NCI-H510A (cell line): ENCODE measurements at places on chromosomes 6 and 20.
A peak's percentile ranks its signal among the peaks of the same experiment; 100 is the strongest.

DNA sequence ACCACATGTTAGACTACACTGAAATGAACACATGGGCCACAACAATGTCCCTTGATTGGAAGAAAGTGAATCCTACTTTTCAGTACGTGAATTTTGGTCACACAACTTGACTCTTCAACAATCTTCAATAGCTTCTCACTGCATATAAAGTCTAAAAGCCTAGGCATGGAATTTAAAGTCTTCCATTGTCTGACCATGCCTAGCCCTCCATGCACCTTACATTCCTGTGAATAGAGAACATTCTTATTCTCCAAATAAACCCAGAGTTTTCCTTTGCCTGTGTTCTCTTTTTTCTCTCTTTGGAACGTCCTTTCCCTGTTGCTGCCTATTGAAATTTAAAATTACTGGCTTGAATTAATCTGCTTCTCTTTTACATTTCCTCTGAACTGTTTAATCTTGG lies 207.5 kb downstream of the ASCC3 start:
- DNase-seq = no peak

GRCh38 chr6:29927275-29927569 lies 15.1 kb upstream of the HLA-A start:
- DNase-seq = no peak

GRCh38 chr6:34679552-34680253 lies 16.9 kb downstream of the ILRUN start:
- DNase-seq = no peak

GRCh38 chr6:65091561-65091960 lies 615.5 kb downstream of the EYS start:
- no peak for DNase-seq

GRCh38 chr6:143197377-143197776 lies 136.7 kb downstream of the AIG1 start:
- no peak for DNase-seq

DNA sequence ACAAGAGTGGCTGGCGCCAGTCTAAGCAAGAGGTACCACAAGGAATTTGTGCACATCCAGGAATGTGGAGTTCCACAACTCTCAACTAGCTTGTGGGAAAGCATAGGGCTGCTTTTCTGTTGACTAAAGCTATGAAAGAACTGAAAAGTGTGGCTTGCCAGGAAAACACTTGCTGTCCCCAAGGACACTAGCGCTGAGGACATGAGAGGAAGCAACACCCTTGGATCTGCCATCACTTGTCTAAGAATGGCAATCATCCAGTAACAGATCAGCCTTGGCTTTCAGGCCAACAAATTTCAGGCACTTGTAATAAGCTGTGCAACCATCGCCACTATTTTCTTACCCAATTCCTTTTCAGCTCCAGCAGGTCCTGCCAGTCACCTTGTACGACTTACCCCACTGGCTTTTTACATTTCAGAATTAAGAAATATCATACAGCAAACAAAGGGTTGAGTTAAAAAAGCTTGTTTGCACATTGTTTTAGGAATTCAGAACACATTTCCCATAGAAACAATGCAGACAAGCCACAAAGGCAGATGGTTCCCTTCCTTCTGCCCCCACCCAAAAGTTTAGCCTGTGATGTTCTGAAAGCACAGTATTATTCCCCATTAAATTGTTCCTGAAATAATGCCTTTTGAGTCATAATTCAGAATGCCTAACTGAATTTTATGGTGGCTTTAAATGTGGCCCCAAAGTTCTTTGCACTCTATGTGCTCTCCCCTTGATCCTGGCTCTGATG lies 57.9 kb upstream of the SSTR4 start:
- DNase-seq = no peak

- peak; percentile 7 for DNase-seq
Measured at GRCh38 chr6:4008324-4009047, 70.5 kb downstream of the FAM217A start.

GRCh38 chr20:33843854-33844253 lies 32.7 kb downstream of the CHMP4B start:
- DNase-seq = no peak

GRCh38 chr6:149055195-149055899 lies 262.2 kb upstream of the TAB2 start:
- DNase-seq = no peak

GRCh38 chr20:14838663-14839628 lies 501.5 kb upstream of the FLRT3 start:
- no peak for DNase-seq

- DNase-seq = no peak
Measured at GRCh38 chr6:13413900-13414555, 73.4 kb downstream of the GFOD1 start.

DNA sequence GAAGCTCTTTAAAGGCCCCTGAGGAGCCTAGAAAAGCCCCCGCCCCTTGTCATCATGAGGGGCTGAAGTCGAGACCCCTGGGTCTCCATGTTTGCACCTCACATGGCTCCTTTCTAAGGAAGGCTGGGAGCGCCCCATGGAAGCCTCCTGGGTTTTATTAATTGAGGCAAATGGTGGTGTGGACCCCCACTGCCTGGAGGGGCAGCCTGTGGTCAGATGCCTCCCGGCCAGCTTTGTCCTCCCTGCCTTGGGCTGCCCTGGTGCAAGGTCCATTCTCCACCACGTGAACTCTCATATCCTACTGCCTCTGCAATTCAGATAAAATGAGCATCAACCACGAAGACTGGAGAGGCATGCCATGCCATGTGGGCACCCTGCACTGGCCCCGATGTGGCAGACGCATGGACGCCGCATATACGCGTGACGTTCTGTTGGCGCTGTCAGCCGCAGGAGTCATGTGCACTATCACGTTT lies 295.5 kb downstream of the TAF4 start:
- no peak for DNase-seq

GRCh38 chr6:32799168-32799567 lies 17.6 kb downstream of the HLA-DOB start:
- no peak for DNase-seq

DNA sequence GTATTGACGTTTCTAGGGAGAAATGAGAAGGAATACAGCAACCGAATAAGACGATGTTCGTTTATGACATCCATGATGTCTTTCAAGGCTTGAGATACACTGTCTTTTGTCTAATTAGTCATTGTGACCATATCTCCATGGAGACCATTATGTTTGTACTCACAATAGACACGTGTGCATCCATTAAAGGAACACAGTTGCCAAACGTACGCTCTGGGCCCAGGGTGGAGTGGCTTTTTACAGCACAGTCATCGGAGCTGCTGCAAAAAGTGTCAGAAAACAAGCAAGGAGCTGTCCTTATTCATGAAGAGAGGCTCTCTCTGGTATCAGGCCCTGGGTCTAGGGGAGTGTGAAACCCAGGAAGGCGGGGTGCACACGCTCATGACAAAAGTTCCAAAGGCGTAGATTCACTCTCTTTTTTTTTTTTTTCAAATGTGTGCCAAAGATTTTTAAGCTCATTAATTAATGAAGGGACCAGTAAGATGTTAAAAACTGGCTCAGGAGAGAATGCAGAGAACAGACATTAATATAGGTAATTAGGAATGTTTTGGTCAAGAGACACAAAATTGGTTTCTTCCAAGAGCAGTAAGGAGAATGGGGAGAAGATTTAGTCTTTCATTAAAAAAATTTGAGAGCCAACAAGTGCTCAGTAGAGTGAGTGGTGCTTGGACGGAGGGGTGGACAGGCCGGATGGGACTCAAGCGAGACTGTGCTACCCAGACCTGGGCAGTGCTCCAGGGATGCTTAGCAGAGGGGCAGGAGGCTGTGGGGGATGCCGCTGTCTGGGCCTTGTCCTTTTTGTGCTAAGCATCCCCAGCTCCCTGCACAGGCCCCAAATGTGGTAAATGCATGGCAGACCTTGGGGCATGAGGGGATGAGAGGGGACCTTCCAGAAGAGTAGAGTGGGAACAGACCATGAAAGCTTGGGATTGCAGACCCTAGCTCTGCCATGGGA lies 34.9 kb upstream of the GTSF1L start:
- no peak for DNase-seq

- no peak for DNase-seq
Measured at GRCh38 chr20:15838466-15838865, 734.8 kb downstream of the KIF16B start.

DNA sequence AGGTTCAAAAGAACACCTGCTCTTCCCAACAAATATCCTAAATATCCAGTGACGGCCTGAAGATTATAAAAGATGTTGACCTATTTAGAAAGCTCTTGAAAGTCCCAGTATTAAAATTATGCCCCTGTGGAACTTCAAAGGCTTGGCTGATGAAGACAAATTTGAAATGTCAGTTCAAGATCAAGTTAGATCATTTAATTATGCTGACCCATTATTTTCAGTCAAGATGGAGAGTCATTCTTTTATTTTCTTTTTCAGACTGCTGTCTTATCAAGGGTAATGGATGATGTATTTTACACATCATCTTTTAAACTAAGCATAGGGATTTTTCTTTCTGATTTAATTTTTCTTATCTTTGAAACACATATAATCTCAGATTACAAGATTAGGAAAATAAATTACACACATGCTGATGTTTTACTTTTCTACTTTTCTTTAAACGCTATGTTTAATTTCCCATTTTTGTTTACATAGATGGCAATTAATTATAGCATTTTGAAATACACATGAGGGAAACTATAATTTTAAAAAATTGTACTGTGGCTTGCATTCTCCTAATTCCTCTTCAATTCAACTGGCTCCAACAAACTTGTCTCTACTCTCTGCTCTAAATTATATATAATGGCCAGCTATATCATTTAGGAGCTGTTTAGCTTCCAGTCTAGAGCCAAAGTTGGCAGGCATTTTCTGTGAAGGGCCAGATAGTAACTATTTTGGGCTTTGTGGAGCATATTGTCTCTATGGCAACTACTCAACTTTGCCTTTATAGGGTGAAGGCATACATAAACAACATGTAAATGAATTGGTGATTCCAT lies 123.7 kb downstream of the RCAN2 start:
- DNase-seq = no peak

DNA sequence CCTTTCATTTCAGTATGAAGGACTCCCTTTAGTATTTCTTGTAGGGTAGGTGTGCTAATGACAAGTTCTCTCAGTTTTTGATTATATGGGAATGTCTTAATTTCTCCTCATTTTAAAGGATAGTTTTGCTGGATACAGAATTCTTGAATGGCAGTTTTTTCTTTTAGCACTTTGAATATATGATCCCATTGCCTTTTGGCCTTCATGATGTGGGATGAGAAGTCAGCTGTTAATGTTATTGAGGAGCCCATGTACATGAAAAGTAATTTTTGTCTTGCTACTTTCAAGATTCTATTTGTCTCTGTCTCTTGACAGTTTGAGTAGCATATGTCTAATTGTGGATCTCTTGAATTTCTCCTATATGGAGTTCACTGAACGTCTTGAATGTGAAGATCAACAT lies 30.9 kb downstream of the RSPH3 start:
- no peak for DNase-seq

DNA sequence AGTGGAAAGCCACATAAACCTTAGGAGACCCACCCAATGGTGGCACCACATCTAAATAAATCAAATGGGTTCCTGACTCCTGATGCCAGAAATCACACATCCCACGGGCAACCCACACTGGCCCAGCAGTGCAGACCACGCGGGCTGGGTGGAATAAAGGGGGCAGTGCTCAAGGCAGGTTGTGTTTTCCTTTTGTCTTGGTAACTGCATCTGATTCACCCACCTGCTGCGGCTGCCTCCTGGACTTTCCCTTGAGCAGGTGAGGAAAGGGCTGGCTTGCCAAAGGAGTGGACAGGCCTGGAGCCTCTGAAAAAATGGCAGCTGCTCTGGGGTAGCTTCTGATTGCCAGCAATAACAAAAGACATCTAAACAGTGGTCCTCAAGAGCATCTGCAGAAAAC lies 119.5 kb upstream of the KCNK16 start:
- DNase-seq = no peak

- no peak for DNase-seq
Measured at GRCh38 chr6:133705731-133706130, 183.2 kb upstream of the TCF21 start.

DNA sequence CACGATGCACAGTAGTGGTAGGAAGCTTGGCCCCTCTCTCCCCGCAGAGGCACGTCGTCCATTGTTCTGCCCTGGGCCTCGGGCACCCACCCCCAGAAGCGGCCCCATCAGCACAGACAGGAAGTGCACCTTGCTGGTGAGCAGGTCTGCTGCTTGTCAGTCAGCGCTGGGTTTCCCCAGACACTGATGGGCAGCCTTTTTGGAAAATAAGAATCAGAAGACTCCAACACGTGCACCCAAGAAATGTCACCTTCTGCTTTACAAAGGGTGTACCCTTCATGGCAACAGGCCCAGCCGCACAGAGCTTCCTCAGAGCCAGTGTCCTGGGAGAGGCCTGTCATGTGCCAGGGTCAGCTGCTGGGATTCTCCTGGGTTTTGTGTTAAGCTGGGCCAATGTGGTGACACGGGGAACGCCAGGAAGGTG lies 34.7 kb upstream of the IRF4 start:
- DNase-seq = no peak

DNA sequence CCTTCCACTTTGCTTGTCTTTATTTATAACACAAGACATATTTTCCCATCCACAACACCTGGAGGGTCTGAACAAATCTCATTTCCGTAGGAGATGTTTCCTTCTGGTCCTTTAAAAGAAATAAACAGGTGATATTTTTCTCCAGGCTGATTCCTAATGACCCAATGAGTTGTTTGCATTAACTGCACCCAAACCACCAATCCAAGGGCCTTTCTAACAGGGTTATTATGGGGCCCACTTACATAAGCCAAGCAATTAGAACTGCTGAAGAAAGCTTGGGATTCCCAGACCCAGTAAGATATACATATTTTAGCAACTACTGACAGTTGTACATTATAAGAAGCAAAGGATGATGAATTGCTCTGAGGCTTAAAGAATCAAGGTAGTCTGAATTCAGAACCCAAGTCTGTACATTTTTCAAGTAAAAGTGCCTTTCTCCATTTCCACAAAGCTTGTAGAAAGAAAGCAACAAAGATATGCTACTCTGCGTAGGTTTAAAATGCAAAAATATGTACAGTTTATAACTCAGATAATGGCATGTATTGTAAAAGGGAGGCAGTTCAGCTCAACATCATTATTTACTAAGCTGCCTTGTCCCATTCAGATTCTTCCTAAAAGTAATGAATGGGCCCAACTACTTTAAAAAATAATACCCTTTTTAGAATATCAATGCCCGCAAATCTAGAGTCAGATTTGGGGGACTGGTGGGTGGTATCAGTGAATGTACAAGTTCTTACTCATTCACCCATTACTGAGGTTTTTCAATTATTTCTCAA lies 120.0 kb downstream of the DST start:
- no peak for DNase-seq

- no peak for DNase-seq
Measured at GRCh38 chr20:33840160-33840559, 29.0 kb downstream of the CHMP4B start.

DNA sequence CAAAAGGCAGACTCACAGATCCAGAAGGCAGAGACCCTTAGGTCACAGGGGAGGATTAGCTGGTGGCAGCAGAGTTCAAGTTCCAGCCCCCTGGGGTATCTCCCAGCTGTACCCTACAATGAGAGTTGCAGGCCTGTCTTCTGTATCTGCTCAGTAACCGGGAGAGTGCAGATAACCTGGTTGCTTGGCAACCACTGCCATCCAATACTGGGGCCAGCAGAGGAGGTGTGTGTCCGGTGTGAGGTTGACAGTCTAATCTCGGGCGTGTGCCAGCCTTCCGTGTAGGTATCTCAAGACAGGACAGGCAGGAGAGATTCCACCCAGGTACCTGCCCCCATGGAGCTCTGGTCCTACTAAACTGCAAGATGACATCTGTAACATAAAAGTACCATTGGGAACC lies 56.6 kb upstream of the TBC1D7 start:
- no peak for DNase-seq

- DNase-seq = no peak
Measured at GRCh38 chr6:3144571-3144970, 12.8 kb downstream of the TUBB2A start.

GRCh38 chr6:36594816-36595643 lies 868 bp downstream of the SRSF3 start:
- no peak for DNase-seq
